Glomerular endothelial cell (primary cell): ENCODE measurements at places on chromosomes 11 and 22. TPM values are rescaled to one million over a fixed set of nuclear protein-coding genes. Genes with fewer than 3 reads are reported as not detected.

The SMIM35 gene
- 0.12 TPM in 1 of 2 replicates, not detected in the other for total RNA-seq

The OR52H1 gene
- total RNA-seq: not detected in 2 replicates

DNA sequence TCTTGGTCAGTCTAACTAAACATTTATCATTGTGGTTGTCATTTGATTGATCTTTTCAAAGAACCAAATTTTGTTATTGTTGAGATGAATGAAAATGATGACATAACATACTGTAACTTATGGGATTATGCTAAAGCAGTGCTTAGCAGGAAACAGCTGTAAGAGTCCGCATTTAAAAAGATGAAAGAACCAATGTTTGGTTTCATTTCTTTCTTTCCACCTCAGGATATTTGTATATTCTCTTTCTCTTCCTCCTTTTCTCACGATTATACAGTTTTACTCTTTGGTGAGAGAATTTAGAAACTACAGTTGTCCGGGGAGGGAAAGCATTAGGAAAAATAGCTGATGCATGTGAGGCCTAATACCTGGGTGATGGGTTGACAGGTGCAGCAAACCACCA, 23.1 kb downstream of the PIH1D2 start:
- DNase-seq: no peak

- no peak for DNase-seq
Measured at GRCh38 chr11:35717043-35717442, 54.5 kb downstream of the TRIM44 start.

DNA sequence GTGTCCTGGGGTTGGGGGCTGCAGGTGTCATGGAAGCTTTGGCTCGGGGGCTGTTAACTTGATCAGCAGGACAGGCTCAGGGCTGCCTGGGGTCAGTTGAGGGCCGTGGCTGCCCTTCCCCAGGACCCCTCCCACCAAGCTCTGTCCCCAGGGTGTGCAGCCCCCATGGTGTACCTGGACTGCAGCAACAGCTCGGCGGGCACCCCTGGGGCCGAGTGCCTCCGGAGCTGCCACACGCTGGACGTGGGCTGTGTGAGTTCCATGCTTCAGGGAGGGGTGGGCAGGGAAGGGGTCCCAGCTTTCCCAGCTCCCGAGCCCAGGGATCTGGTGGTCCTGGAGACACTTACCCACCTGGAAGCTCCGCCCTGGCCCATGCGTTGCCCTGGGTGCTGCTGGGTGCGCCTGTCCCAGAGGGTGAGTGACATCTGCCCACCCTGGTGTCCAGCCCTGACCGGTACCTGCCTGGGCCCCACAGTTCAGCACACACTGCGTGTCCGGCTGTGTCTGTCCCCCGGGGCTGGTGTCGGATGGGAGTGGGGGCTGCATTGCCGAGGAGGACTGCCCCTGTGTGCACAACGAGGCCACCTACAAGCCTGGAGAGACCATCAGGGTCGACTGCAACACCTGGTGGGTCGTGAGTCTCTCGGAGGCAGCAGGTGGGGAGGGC, 11.3 kb downstream of the MUC5B start:
- no peak for DNase-seq

DNA sequence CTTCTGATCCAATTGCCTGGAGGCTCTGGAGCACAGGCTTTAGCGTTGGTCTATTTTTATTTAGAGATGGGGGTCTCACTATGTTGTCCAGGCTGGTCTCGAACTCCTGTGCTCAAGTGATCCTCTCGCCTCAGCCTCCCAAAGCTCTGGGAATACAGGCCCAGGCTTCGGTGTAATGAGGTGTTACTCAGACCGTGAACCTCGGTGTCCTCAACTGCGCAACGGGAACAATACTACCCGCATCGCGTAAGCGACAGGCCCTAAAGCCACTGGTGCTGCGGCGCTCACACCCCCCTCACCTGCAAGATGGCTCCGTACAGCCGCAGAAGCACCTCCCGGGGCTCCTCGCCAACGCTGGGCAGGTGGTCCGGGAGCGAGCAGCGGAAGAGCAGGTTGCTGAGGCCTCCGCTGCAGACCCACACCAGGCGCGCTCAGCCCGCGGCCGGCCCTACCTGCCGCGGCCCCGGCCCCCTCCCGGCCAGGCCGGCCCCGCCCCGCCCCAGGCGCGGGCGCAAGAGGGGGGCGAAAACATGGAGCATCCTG, 628 bp downstream of the CHKB start:
- no peak for DNase-seq

DNA sequence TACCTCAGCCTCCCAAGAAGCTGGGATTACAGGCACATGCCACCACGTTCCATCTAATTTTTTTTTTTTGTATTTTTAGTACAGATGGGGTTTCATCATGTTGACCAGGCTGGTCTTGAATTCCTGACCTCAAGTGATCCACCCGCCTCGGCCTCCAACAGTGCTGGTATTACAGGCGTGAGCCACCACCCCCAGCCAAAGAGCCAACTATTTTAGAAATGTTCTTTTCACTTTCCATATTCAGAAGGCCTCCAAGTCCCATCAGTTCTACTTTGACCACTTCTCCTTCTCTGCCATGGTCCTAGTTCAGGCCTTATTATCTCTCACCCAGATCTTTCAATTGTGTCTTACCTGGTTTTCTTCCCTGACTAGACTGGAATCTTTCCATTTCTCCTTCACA, 48.2 kb downstream of the CCDC83 start:
- no peak for DNase-seq

GRCh38 chr11:15379483-15379882, 264.8 kb downstream of the INSC start:
- no peak for DNase-seq
